ENCODE measurements at places on chromosomes 3 and 15.

- no peak for DNase-seq
These were observed 165.5 kb downstream of the IL5RA start for GRCh38 chr3:2944628-2945027.

- DNase-seq, result no peak
These were observed 783.7 kb downstream of the AGBL1 start for GRCh38 chr15:86863226-86863915.

GRCh38 chr15:69863446-69863845 lies 234.3 kb downstream of the TLE3 start:
- DNase-seq, result no peak

DNA sequence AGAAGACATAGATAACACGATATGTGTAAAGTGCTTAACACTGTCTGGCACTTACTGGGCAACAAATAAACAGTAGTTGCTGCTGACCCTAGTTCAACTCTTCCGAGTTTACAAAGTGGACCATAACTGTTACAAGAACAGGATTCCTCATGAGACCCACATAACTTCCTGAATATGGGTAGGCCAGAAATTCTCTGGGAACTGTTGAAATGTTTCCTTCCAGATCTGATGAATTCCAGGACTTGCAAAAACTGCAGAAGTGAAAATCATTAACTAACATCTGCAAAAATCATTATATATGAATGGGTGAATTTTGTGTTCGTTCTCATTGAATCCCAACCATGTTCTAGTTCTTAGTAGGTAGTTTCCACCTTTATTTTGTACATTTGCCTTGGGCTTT lies 181.7 kb upstream of the MME start:
- no peak for DNase-seq

- no peak for DNase-seq
These were observed 87.6 kb downstream of the RYK start for GRCh38 chr3:134163096-134163495.

DNA sequence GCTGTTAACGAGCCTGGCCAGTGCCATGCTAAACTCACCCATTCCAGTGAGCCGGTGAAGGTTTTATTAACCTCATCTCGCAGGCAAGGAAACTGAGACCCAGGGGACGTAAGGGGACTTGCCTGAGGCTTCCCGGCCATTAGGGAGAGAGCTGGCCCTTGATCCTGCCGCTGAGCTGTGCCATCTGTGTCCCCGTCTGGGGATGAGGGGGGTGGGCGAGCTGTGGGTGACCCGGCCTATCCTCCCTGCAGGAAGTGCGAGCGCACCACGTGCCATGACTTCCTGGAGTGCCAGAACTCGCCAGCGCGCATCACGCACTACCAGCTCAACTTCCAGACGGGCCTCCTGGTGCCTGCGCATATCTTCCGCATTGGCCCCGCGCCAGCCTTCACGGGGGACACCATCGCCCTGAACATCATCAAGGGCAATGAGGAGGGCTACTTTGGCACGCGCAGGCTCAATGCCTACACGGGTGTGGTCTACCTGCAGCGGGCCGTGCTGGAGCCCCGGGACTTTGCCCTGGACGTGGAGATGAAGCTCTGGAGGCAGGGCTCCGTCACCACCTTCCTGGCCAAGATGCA lies 88.5 kb downstream of the FBLN2 start:
- DNase-seq, result no peak

DNA sequence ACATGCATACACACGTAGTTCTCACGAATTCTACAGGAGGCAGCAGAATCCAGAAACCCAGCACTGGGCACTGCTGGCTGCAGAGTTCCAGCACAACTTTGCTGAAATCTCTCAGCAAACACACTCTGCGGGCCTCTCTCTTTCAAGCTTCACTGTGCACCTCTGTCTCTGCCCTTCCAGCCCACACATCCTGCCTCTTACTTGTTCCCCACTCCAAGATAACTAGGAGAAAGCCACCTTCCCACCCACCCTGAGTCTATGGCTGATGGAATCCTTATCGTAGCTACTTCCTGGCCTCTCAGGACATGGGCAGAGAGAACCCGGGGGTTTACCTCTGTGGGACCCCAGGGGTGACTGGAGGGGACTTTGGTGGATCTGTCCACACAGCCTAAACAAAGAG lies 11.9 kb downstream of the ANP32A start:
- no peak for DNase-seq

DNA sequence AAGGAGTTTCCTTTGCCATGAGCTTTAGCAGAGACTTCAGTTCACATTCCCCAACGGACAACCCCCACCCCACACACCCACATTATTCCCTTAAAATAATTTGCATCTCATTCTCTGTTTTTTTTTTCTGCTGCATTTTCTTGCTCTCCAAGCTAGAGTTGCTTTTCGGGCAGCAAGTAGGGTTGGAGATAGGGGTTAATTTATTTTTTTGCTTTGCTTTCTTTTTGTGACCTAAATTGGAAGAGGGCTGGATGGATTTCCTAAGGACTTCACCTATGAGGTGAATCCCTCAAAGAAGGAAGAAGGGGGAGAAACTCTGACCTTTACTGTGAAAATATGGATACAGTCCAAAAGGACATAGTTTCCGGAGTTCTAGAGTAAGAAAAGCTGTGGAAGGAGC lies 6.6 kb downstream of the SOX2 start:
- DNase-seq, result no peak

GRCh38 chr15:88016406-88016805 lies 240.1 kb downstream of the NTRK3 start:
- DNase-seq, result no peak

DNA sequence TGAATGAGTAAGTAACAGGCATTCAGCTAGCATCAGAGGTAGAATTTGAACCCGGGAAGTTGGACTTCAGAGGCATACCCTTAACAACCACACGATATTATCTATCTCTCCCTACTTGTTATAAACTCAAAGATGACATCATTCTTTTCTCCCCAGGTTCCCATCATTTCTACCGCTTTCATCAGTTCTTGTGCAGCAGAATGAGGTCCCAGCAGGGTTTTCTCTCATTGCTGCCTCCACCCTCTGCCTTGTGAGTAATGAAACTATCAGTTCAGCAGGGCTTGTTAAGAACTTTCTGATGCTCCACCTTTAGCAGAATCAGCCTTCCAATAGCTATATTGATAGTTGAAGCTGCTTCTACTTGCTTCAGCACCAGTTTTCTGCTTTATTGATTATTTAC lies 487.5 kb upstream of the KCNMB2 start:
- no peak for DNase-seq
